Urothelium cell line (cell line): ENCODE measurements at places on chromosomes 1 and 21.

GRCh38 chr1:90824551-90824950 is 107.4 kb upstream of the BARHL2 start:
- DNase-seq, result no peak

DNA sequence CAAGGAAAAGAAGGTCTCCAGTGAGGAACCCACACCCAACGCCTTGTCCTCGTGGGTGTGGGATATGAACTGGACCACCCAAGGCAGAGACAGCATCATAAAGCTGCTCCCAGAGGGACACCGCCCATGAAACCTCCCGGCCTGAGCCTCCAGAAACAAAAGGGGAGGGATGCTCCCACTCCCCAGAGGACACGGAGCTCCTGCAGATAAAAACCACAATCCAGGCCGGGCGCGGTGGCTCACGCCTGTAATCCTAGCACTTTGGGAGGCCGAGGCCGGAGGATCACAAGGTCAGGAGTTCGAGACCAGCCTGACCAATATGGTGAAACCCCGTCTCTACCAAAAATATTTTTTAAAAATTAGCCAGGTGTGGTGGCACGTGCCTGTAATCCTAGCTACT is 66.4 kb downstream of the CHD5 start:
- DNase-seq, result no peak

DNA sequence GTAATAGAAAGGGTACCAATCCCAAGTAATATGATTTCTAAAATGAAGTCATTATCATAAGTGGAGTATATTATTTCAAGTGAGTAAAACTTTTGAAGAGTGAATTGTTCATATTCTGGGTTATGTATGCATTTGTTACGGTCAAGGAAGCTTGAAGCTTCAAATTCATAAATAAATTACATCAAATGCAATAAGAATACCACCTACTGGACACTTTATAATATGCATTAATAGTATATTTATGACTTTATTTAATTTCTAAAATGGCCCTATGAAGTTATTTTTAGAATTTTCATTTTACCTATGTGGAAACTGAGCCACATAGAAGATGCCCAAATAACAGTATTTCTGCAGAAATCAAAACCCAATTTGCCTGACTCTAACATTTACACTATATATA is 260.6 kb downstream of the SMYD3 start:
- DNase-seq, result no peak

GRCh38 chr21:34836933-34837505 is 168.2 kb downstream of the CLIC6 start:
- no peak for DNase-seq

- DNase-seq, result no peak
These were observed 68.5 kb downstream of the HHAT start for GRCh38 chr1:210397252-210397651.

- DNase-seq, result no peak
These were observed 7.2 kb downstream of the CD34 start for GRCh38 chr1:207903767-207904166.

DNA sequence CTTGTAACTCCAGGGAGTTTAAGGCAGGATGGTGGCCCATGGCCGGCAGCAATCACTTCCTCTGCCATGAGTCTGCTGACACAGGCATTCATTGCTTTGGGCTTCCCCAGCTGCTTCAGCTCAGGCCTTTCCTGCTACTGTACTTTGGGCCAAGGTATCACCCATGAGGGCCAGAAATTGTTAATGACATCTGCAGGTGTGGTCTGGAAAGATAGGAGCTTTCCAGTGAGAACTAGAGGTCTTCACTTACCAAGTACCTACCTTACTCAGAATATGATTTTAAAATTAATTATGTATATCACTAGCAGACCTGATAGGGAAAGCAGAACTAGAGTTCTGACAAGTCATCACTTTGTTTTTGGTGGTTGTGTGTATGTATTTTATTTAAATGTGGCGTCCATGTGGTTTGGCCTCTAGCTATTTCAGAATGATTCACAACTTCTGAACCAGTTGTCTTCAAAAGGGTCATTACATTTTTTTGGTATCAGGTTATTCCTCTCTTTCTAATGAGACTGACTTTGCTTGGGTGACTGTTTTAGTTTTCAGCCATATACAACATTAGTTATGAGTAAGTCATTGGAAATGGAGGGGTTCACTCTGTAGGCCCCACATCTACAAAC is 2.7 kb downstream of the RGL1 start:
- DNase-seq, result no peak

GRCh38 chr21:31397939-31398338 is 53.9 kb upstream of the TIAM1 start:
- DNase-seq, result no peak

DNA sequence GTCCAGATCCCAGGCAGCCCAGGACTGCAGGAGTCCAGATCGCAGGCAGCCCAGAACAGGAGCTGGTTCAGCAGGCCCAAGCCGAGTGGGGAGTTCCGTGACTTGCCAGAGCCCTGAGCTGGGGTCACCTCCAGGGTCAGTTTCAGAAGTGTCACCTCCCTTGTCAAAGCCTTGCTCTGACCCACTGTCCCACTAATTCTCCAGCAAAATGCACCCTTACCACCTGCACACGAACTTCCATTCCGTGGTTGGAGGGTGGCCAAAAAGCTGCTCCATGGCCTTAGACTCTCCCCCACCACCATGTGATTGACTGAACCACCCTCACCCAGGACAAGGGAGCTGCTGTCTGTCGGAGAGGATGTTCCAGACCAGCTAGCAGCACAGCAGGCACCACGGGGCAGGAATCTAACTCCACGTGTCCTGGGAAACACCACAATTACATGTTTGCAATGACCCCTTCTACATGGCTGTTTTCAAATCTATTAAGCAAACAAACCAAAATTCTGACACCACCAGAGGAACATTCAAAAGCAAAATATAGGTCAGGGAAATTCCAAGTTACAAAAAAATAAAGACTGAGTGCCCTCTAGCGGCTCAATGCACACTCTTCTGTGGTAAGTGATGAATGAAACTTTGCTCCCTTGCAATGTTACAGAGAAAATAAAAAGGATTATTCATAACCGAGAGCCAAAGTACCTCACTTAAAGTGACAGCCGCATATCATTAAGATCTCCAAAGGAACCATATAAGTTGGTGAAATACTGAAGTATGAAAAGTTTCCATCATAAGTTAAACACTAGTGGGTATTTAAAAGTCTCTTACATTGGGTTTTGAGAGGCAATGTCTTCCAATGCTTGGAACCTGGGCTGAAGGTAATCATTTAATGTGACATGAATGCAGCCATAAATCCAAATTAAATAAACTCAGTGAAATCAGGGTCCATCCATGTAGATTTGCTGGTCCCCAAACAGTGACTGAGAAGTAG is 76.3 kb downstream of the NPHP4 start:
- DNase-seq, result peak; percentile 37

DNA sequence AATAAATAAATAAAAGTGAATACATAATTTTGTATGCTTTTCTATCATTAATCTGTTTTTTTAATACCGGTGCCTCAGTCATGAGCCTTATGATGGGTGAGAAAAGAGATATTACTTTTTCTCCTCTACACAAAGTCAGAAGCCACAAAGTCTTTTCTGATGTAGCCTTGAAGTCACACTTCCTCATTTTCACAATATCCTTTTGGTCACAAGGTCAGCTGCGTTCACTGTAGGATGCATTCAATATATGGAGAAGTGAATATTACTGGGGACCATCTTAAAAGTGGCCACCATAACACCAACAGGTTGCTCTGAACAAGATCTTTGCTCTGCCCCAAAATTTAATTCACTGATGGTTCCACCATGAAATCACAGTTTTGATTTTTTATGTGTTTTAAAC is 83.3 kb upstream of the TNR start:
- no peak for DNase-seq

DNA sequence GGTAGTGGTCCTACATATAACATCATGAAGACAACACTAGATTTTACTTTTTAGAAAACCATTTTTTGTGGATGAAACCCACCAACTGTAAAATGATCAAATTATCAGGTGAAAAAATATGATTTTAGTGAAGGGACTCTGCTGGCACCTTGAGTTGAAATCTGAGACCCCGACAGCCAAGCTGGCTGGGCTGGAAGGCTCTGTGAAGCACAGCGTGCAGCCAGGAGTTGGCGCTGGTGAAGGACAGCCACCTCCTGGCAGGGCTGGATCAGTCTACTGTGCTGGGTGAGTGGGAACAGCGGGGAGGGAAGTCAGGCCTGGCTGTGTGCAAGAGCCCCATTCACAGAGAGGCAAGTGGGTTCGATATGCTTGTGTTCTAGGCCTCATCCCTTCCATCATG is 47.9 kb downstream of the DDAH1 start:
- no peak for DNase-seq

DNA sequence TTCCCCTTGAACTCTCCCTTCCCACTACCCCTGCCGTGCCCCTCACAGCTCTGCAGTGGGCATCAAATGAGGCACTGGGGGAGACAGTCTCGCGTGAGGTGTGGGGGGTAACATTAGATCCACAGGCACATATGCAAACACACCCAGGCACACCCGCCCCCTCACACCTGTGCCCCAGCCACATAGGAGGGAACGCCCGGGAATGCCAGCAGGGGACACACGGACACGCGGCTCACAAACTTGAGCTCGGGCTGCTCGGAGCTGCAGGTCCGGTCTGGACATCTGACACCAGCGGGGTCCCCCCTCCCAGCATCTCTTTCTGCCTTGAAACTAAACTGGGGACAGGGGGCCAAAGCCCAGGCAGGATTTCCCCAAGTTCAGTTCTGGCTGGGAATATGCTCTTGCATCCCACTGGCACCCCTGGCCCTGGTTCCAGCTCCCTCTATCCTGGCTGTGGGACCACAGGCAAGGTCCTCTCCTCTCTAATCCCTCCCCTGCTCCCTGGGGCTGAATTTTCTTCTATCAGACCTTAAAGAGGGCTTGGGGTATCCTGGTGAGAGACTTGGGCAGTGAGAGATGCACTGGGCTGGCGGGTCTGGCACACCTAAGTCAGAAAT is 30.6 kb downstream of the CDCP2 start:
- no peak for DNase-seq

DNA sequence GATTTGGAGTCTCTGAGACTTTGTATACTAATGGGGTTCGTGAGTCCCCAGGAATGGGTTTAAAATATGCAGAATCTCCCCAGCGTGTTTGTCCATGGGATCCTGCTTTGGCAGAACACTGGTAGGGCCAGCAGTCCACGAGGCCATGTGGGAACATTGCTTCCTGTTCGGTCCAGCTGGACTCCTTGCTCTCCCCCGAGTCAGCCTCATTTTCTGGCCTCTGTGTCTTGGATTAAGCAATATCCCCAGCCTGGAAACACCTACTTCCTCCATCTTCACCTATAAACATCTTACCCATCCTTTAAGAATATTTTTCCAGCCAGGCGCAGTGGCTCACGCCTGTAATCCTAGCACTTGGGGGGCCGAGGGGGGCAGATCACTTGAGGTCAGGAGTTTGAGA is 142.4 kb downstream of the NAV1 start:
- DNase-seq, result no peak
